ENCODE measurements at places on chromosomes 6 and 20.

GRCh38 chr6:89536231-89536630, 102.3 kb downstream of the LYRM2 start:
- DNase-seq = no peak

DNA sequence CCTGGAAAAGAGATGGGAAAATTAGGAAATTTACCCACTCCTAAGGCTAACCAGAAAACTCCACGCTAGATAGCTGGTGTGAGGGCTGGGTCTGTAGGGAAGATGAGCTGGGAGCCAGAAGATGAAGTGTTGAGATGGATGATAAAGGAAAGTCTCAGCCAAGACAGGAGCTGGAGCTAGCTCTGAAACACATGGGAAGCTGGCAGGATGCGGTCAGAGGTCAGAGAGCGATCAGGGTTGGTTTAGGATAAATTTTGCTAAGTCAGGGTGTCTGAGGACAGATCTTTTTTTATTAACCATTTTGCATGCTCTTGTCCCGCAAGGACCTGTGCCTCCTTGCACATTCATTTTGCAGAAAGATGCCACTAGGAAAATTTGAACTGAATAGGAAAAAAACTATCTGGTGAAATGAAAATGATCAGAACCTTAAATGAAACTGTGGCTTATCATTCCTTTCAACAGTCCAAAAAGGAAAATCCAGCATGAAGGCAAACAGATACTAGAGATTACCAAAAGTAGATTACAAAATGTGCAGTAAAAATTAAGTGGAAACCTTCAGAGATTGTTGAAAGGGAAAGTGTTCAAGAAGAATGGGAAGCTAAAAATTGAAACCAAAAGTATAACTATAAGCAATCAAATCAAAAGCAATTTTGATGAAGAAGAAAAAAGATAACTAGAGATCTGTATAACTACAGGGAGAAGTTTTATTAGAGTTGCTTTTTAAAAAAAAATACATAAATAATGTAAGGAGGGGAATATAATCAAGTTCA, 10.7 kb upstream of the EDN1 start:
- no peak for DNase-seq

- DNase-seq = no peak
Observed at GRCh38 chr20:17542993-17543412, 11.8 kb upstream of the BFSP1 start.

GRCh38 chr6:111254004-111254778, 166.9 kb downstream of the SLC16A10 start:
- no peak for DNase-seq

- DNase-seq = no peak
Observed at GRCh38 chr20:2385026-2385425, 4.3 kb downstream of the TGM6 start.

GRCh38 chr6:143538374-143538773, 26.9 kb upstream of the FUCA2 start:
- no peak for DNase-seq

DNA sequence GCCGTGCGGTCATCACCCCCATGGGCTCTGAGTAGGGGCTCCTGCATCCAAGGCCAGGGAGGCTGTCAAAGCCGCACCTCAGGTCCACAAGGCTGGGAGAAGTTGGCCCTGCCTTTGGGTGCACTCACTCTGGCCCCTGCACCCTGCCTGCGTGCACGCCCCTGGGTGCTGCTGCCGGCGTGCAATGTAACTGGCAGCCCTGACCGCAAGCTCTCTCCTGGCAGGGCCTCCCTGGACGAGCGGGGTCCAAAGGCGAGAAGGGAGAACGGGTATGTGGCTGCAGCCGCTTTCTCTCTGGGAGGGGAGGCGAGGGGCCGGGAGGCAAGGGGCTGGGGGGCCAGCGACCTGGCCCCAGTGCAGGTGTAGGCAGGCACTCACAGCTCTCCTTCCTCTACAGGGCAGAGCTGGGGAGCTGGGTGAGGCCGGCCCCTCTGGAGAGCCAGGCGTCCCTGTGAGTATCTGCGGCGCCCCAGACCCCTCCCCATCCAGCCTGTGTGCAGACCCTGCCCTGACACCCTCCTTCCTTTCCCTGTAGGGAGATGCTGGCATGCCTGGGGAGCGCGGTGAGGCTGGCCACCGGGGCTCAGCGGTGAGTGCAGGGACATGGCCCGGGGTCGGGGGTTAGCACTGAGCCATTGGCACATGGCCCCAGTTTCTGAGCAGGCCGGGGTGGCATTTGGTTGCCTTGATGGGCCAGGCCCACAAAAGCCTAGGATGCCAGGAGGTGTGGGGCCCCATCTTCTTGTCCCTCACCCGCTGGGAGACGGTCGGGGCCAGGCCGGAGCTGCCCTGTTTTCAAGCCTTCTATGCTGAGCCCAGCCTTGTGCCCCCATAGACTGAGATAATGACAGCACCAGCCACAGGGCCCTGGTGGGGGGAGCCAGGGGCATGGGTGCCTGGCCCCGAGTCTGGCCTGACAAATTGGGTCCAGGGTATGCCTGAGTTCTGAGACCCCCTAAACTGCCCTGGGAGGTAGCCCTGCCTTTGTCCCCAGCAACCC, 12.7 kb downstream of the COL9A3 start:
- no peak for DNase-seq
